ENCODE measurements at places on chromosomes 1 and 21.

- DNase-seq: peak; percentile 32
Observed at GRCh38 chr1:2091611-2092604, 41.7 kb downstream of the PRKCZ start.

DNA sequence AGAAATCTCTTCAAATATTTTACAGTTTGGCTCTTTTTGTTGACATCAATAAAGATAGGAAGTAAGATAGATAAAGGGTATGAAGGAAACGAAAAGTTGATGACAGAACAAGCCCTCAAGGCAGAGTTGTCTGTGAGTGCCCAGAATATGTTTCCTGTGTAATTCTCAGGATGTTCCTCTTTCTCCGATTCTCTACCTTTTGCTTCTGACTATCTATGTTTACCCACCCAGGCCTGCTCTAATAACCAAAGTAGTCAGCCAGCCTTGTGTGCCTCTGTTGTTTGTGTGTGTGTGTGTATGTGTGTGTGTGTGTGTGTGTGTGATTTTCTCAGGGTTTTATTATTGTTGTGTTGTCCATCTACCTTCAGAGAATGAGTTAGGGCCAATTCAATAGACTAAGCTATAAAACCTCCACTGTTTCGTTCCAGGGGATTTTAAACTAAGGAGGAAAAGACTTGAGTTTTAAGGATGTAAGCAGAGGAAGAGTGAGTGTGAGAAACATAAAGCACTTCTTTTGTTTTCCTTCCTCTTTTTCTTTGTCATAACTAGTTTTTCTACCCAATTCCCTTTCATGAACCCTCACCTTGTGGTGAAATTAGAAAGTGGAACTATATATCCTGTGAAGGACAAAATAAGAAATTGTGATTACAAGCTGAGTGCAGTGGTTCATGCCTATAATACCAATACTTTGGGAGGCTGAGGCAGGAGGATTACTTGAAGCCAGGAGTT, 627.4 kb upstream of the NR5A2 start:
- no peak for DNase-seq

DNA sequence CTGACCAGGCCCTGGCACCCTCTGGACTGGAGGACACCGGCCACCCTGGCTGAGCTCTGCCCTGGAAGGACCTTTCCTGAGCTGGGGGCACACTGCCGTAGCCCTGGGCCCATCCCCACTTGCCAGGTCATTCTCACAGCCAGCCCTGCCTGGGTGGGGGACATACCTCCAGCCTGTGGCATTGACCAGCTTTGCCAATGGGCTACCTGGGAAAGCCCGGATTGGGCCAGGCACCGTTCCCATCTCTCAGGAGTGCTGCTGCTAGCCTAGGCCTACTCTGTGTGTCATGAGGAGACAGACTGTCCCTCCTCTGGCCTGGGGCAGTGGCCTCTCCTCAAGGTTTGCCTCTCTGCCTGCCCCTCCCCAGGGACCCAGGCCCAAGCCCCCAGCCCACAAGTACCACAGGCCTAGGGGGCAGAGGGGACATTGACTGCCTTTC, 40.0 kb downstream of the COQ8A start:
- no peak for DNase-seq

- no peak for DNase-seq
Observed at GRCh38 chr1:54221113-54221834, 21.3 kb downstream of the MRPL37 start.

DNA sequence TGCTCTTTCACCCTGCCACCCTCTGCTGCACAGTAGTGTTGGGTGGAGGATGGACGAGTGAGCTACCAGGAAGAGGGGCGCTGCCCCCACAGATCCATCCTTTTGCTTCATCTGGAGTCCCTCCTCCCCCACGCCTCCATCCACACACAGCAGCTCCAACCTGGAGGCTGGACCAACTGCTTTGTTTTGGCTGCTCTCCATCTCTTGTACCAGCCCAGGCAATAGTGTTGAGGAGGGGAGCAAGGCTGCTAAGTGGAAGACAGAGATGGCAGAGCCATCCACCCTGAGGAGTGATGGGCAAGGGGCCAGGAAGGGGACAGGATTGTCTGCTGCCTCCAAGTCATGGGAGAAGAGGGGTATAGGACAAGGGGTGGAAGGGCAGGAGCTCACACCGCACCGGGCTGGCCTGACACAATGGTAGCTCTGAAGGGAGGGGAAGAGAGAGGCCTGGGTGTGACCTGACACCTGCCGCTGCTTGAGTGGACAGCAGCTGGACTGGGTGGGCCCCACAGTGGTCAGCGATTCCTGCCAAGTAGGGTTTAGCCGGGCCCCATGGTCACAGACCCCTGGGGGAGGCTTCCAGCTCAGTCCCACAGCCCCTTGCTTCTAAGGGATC, 8.5 kb downstream of the CHRNB2 start:
- no peak for DNase-seq

- no peak for DNase-seq
Observed at GRCh38 chr1:10726355-10726754, 70.1 kb downstream of the CASZ1 start.

DNA sequence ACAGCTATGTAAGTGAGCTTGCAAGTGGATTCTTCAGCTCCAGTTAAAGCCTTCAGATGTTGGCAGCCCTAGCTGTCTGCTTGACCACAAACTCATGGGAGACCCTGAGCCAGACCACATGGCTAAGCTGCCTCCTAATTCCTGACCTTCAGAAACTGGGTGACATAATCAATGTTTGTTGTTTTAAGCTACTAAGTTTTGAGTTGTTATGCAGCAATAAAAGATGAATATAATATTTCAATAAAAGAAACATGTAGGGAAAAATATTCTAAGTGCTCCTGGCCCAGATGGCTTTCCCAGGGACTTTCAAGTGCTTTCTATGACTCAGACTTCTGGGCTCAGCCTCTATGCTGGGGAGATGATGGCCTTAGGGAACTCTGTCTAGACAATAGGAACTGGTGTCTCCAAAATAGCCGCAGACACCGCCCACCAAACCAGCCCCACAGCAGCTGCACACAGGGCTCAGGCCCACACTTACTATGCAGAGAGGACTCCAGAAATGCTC, 20.3 kb upstream of the AZIN2 start:
- DNase-seq: no peak

DNA sequence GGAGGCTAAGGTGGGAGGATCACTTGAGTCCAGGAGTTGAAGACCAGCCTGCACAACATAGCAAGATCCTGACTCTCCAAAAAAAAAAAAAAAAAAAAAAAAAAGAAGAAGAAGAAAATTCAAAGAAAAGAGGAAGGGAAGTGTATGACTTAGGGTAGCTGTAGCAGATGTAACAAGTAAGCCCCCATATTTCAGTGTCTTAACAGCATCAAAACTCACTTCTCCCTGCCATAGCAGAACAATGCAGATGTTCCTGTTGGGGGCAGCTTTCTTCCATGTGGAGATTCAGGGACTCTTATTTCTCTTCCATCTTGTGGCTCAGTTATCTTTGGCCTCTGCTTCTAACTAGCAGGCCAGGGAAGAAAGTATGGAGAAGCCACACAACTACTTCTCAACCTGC, 10.2 kb upstream of the PTGFRN start:
- no peak for DNase-seq

DNA sequence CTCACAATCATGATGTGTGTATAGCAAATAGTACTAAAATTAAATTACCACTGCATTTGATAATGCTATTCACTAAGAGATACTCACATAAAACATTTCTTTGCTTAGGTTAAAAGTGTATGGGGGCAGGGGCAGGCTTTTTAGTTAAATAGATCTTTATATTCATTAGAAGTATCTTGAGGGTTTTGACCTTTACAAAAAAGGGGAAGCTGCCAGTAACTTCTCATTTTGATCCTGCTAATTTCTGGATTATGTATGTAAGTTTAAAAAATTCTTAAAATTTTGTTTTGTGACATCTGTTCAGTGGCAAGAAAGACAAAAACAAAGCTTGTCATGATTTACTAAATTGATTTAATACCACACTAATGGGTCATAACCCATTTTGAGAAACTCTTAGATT, 45.8 kb upstream of the S1PR1 start:
- DNase-seq: no peak

DNA sequence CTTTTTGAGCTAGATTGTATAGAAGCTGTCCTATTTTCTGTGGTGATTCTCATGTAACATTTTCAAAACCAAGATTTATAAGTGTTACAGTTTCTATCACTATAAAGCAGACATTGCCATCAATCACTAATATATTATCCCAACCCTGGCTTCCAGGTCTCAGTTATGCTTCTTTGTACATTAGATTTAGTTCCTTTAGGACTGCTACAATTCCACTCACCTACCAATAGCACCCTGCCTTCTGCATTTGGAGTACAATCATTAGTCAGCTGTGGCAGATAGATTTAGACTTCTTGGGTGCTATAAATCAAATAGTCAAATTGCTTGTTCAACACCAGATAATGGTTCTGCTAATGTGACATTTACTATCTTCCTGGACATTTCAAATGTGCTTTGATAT, 281.6 kb downstream of the BRINP3 start:
- no peak for DNase-seq

DNA sequence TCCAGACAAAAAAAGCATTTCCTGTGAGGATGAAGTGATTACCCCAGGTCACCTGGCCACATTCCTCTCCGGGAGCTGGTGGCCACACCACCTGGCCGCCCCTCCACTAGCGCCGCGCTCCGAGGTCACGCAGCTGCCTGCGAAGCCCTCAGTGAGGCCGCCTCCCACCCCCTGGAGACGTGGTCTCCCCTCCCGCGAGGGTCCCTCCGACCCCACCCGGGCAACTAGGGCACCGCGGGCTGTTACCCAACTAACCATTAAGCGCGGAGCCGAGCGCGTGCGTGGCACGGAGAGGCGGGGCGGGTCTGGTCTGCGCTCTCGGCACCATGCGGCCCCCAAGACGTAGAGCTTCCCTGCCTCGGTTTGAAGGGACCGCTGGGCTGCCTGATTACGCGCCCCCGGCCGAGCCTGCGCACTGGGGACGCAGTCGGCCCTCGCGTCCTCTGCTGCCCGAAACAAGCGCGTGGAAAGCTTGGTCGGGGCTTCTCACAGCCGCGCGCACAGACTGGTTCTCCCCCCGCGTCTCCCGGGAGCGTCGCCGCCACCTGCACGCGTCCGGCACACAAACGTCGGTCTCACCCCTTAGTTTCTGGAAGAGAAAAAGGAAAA, 106.5 kb downstream of the SLC16A1 start:
- no peak for DNase-seq

DNA sequence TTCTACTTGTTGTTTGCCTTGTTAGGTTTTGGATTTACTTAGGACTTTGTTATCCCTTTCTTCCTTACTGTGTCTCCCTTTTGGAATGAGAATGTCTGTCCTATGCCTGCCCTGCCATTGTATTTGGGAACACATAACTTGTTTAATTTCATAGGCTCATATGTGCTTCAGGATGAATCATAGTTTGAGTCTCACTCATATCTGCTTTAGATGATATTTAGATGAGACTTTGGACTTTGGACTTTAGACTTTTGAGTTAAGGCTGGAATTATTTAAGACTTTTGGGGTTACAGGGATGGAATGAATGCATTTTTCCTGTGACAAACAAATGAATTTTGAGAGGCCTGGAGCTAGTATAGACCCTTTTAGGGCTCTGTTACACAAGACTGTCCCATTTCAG, 33.4 kb downstream of the PSMG1 start:
- DNase-seq: no peak

GRCh38 chr1:202268817-202269216, 72.9 kb downstream of the UBE2T start:
- DNase-seq: no peak

All from activated T-cell treated with anti-CD3 and anti-CD28 coated beads for 48 hours (primary cell).